Stimulated activated CD4-positive, alpha-beta T cell treated with anti-CD3 and anti-CD28 coated beads, Interleukin-1b, Interleukin-23, amount 100 ng/mL, for 1 hour (primary cell): ENCODE measurements at places on chromosomes 13 and 19.

DNA sequence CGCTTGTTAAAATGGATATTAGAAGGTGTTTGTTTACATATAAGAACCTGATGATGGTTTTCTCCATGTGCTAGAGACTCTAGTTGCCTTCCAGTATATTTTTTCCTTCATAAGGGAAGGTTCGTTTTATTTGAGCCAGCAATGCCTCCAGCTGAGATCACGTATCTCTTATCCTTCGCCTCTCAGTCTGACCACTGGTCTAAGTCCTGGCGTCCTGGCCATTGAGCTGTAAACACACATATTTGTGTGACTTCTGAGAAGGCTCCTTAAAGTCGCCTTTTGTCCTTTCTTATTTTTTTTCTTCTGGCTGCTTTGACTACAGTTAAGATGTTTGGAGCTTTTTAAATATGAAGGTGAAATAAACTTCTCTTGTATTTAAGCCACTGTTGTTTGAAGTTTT lies 23.7 kb upstream of the GPR183 start:
- DNase-seq = no peak

- DNase-seq = no peak
Observed at GRCh38 chr13:97723655-97724054, 229.8 kb upstream of the IPO5 start.

GRCh38 chr19:10892256-10892655 lies 20.9 kb downstream of the CARM1 start:
- no peak for DNase-seq

GRCh38 chr19:44685877-44686276 lies 13.1 kb upstream of the CEACAM16 start:
- no peak for DNase-seq

- DNase-seq = no peak
Observed at GRCh38 chr13:77874406-77874805, 44.2 kb downstream of the EDNRB start.

- no peak for DNase-seq
Observed at GRCh38 chr13:38024431-38024830, 154.9 kb upstream of the TRPC4 start.

DNA sequence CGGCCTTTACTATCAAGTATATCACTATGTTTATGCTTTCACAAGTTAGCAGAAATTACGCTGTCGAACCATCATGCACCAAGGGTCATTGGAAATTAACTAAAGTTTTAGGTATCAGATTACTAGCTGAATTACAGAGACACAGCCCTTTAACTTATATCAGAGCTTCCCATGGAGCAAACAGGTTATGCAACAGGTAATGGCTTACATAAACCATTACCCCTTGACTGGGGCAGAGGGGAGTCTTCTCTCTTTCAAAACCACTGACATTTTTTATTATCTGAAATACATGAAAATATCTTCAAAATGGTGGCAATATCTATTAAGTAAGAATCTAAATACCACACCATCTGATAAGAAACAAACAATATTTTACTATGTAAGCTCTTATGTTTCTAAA lies 1692.9 kb upstream of the SLC10A2 start:
- DNase-seq = no peak

DNA sequence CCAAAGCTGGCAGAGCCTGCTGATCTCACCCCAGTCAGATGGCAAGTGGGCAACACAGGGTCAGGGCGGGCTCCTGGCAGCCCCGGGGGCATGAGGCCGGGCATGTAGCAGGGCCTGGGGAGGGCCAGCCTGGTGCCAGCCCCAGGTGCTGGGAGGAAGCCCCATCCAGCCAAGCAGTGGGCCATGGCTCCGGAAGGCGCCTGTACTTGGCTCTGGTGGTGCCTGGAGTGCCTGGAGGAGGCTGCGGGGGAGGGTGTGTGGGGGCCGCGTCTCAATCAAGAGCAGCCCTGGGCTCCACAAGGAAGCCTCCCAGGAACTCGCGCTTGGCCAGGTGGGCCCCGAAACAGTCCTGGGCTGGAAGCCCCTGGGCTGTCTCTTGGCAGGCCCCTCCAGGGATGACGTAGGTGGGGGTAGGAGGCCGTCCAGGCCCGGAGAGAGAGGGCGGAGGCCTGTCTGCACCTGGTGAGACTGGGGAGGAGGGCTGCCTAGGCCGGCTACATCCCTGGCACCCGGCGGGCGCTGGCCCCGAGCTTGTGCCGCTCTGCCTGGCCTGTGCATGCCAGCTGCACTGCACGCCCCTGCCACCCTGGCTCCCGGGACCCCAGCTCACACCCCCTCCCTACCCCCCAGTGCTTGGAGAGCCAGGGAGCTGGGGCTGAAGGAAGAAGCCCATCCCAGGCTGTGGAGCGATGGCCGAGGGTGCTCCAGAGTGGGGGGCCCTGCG lies 45.9 kb downstream of the COMP start:
- no peak for DNase-seq

DNA sequence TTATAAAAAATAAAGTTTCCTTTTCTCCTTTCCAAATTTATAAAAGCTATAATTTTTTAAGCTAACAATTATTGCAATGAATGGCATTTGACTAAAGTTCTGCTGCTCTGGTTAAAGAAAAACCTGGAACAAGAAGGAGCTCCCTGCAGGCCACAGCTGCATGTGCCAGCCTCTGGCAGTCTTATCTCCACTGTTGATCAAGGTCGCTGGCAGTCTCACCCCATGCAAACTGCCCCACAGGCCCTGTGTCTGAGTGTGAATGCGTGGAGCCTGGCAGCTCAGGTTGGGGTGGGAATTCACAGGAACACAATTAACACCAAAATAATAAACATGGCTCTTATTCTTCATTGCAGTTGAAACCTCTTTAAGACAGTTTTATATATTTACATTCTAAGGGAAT lies 30.2 kb upstream of the FREM2 start:
- DNase-seq = no peak

- DNase-seq = no peak
Observed at GRCh38 chr13:110520431-110521295, 40.9 kb downstream of the RAB20 start.

DNA sequence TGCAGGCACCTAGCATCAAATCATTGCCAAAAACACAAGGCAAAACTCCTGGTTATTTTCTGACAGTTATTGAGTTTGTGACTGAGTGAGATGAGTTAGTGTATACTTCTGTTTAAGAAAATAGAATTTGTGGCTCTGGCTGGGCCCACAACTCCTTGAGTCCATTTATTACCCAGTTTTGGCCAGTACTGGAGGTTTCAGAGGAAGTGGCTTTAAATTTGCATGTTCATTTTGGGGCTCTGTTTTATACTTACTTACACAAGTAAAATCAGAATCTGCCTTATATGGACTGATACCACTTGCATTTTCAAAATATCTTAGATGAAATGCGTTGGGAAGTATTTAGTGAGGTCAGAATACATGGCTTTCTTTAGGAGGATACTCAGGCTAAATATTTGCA lies 29.0 kb downstream of the TNFSF11 start:
- no peak for DNase-seq

GRCh38 chr13:57846600-57847173 lies 215.1 kb downstream of the PCDH17 start:
- no peak for DNase-seq

DNA sequence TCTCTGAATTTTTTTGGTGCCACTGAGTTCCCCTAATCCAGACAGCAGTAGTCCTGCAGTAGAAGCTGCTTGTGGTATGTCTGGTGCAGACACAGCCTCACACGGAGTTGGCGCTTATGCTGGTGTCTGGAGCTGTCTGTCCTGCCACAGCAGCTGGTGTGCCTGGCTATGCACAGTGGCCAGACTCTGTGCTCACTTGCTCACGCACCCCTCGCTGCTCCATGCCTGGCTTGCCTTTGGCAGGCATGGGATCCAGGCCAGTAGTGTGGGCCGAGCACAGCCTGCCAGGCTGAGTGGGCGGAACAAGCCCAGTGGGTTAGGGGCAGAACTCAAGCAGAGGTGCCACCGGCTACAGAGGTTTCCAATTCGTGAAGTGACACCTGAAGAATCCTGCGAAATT lies 845.9 kb upstream of the PCDH9 start:
- DNase-seq = no peak

DNA sequence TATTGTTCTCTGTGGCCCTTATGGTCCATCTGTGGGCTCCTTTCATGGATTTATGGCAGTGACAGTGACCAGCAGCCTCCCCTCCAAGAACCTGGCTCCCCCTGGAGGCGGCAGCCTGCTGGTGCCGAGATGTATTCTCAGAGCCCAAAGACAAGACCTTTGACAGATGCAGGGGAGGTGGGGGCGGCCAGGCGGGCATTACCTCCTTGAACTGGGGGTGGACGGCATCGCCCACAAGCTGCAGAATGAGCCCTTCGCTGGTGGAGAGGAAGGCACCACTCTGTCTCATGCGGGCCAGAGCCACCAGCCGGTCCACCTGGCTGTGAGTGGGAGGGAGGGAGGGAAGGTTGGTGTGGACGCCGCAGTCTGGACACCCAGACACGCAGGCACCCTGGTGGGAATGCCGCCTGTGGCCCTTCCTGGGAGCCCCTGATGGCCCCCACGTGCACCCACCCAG lies 6.6 kb downstream of the ISOC2 start:
- DNase-seq = no peak

DNA sequence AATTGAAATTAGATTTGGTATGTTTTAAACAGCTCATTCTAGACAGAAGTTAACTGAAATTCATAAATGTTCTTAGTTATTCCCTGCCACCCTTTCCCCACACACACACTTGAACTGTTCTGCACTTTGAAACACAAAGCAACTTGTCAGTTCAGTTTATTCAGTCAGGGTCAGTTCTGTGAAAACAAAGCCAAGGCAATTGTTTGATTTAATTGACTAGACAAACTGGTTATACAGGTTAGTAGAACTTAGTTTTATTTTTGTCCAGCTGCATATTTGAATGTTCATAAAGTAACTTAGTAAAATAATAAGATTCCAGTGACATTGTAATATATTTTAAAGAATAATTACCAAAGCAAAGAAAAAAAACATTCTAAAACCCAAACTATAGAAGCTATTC lies 98.3 kb upstream of the KLF5 start:
- DNase-seq = no peak

- no peak for DNase-seq
Observed at GRCh38 chr13:23753458-23753857, 135.7 kb downstream of the MIPEP start.

DNA sequence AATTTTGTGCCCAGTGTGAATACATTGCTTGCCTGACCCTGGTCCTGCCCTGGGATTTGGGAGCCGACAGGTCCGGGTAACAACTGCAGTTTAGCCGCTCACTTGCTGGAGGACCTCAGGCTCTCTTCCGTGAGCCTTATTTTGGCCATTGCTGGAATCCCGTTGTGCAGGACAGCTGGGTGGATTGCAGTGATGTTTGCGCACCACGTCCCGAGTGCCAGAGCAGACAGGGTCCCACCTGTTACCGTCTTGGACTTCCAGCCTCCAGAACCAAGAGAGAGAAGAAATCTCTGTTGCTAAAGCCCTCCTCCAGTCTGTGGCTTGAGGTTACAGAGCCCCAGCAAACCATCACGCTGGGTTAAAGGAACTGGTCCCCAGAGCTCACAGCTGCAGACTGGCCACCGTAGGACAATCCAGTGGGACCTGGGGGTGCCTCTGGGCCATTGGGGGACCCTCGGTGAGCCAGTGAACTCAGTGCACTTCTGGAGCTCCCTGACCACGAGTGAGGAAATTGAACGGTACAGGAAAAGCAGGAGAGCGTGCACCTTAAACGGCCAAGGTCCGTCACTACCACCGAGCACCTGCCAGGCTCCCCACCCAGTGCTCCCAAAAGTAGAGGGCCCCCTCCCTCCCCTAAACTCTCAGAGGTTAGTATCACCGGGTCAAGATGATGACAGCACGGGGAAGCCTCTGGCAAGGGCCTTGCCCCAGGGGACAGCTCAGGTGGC lies 92.9 kb downstream of the GNG7 start:
- no peak for DNase-seq

DNA sequence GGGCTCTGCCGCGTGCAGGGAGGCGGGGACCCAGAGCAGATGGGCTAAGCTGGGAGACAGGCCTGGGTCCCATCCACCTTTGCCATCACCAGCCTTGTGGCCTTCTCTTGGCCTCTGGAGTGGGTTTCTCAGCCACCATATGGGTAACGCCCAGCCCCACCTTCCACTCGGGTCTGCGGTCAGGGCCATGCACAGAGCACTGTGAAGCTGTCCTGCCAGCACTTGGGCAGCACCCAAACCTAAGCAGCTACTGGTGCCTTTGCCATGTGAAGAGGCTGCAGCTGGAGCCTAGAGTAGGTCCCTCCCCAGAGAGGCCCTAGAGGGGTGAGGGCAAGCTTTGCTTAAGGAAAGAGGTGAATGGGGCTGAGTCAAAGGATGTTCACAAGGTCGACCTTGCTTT lies 24.1 kb upstream of the NPAS1 start:
- DNase-seq = no peak

GRCh38 chr19:40768869-40769268 lies 6.5 kb upstream of the MIA start:
- DNase-seq = no peak

GRCh38 chr19:58326501-58326913 lies 287 bp upstream of the ZSCAN22 start:
- DNase-seq = no peak

- DNase-seq = no peak
Observed at GRCh38 chr13:48230541-48230940, 2.5 kb upstream of the ITM2B start.

DNA sequence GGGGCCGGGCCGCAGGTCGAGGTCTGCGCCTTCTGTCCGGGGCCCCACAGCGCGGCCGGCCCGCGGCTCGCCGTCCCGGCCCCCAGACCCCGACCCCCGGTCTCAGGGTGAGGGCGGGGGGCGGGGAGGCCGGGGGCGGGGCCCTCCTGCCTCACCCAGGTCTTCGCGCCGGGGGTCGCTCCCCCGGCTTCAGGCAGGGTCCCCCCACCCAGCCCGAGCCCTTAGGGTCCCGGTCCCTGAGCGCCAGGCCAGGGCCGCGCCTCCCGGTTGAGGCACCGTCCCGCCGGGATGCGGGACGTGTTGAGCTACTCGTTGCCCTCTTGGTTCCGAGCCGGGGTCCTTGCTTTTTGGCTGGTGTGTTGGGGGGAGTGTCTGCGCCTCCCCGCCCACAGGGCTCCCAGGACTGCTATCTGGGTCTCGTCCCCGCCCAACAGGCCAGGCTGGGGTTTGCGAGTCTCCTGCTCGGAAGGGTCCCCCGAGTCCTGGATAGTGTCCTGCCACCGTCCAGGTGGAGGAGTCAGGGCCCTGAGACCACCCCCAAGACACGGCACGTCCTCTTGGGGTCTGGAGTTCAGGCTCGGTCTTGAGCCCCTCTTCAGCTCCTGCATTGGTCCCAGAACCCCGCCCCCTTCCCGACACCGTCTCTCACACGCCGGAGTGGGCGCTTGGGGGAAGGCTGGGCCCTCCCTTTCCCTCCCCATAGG lies 452 bp downstream of the PIAS4 start:
- DNase-seq = no peak

- DNase-seq = no peak
Observed at GRCh38 chr13:25616674-25617073, 244.9 kb downstream of the ATP8A2 start.
